ENCODE measurements at places on chromosomes 7 and 10.

DNA sequence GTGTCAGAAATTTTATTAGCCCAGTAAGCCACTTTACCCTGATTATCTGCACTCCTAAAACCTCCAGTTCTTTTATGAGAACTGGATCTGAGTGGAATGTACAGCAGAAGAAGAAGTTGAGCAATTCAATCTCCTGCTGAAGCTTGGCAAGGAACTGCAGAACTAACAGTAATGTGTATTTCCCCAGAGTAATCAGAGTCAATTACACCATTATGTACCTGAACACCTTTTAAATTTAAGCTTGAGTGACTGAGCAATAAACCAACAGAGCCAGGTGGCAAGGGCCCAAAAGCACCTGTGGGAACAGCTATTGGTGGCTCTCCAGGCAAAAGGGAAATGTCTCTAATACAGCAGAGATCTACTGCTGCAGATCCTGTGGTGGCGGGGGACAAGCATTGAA, 40.1 kb upstream of the AKR1C2 start:
- no peak for DNase-seq

- DNase-seq: no peak
Measured at GRCh38 chr10:13685885-13686284, 99.1 kb downstream of the PRPF18 start.

DNA sequence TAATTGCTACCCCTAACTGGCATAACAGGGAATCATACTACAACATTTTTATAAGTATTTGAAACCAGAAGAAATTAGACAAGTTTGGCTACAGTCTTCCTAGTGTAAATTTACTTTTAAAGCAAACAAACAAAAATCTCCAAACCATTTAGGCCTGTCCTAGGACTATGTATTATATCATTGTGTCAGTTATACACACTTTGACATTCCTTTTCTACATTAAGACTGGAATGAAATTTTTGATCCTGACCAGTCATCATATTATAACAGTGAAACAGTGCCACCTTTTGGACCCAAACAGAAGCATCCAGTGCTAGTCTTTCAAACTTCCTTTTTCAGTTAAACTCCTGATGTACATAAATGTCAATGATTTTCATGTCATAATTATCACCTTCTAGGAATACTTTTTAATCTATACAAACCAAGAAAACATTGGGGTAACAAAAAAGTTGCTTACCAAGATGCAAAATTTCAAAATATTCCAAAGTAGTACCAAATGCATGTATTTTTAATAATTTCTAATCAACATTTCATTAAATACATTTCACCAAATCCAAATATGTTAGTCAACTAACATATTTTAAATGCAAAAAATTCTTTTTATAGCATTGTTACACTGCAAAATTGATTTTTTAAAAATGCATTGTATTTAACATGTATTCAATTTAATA, 75.7 kb downstream of the IMMP2L start:
- no peak for DNase-seq

- DNase-seq: no peak
Measured at GRCh38 chr10:67606572-67606971, 89.4 kb downstream of the CTNNA3 start.

DNA sequence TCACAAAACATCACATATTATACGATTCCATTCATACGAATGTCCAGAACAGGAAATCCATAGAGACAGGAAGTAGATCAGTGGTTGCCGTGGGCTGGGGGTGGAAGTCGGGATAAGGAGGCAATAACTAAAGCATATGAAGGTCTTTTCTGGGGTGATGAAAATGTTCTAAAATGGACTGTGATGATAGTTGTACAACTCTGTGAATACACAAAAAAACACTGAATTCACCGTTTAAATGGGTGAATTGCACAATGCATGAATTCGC, 3.2 kb upstream of the INSIG1 start:
- no peak for DNase-seq

- DNase-seq: no peak
Measured at GRCh38 chr7:93442478-93443224, 131.9 kb downstream of the CALCR start.

GRCh38 chr7:150400008-150400787, 21.1 kb downstream of the ZNF775 start:
- DNase-seq: no peak

DNA sequence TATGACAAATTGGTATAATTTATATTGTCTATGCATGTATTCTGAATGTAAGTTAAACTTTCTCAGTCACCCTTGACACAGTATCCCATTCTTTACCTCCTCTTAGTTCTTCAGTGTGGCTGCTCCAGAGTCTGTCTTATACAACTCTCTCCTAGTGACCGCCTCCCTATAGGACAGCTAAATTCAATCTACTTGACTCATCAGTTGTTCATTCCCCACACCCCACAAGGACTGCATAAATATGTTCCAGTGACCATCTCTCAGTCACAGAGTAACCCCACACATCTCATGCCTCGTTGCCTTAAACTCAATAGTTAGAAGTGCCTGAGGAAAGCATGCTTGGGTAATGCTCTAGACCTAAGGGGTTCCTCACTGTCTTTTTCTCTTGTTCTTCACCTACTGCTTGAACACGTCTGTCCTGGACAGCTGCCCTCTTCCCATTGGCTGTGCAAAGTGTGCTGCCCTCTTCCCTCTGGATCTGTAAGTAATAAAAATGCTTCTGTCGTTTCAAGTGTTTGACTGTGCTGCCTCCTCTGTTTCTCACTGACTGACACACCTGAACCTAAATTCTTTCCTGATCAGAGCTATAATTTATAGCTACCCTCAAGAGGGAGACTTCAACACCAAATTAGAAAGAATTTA, 494.6 kb upstream of the GRM3 start:
- DNase-seq: no peak

GRCh38 chr7:25253714-25254113, 25.4 kb upstream of the NPVF start:
- DNase-seq: no peak

DNA sequence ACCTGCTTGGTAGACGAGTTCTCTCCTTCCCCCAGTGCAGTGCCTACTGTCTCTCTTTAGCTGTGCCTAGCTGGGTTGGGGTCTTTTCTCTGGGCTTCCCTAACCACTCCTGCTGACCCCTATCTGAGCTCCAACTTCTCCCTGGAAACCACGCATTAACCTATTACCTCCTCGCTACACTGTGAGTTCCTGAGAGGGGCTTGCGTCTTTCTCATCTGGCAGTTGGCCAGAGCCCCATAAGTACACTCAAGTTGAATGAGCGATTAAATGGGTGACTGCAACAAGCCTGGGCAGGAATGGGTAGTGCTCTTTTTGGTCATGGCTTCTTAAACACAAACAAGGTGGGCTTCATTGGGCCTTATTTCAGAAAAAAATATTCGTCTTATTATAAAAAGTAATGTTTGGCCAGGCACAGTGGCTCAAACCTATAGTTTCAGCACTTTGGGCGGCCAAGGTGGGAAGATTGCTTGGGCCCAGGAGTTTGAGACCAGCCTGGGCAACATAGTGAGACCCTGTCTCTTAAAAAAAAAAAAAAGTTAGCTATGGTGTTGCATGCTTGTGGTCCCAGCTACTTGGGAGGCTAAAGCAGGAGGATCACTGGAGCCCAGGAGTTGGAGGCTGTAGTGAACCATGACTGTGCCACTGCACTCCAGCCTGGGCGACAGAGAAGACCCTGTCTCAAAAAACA, 41.4 kb downstream of the SYPL1 start:
- DNase-seq: no peak

DNA sequence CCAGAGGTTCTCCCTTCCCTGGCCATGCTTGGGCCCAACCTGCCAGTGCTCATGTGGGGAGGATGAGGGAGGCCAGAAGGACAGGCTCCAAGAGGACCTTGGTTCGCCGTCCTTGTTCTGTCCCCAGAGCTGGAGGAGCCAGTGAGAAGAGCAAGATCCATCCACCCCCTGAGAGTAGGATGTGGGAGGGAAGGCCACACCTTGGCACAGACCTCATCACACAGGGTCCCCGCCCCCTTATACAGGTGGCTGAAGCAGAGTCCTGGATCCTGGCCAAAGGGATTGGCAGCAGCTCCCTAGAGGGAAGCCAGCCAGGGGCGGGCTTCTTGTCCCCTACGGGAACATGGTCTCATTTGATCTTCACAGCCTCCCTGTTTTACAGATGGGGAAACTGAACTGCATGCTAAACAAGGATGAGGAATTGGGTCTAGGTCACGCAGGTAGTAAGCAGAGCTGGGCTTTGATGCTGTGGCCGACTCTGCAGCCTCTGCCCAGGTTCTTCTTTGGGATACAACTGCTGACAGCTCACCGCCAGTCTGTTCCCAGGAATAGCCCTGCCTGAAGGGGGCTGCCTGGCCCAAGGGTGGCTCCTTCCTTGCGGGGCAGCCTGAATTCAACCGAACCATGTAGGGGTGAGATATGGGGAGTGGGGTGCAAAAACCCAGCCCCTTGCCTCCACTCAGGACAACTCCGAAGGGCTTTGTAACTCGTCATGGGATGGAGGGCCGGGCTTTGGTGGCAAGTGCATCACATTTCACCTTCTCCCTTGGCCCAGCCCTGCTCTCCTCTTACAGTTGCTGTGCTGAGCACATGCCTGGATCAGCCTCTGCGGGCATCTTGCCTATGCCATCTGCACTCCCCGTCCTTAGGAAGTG, 62.2 kb upstream of the KDM7A start:
- no peak for DNase-seq

DNA sequence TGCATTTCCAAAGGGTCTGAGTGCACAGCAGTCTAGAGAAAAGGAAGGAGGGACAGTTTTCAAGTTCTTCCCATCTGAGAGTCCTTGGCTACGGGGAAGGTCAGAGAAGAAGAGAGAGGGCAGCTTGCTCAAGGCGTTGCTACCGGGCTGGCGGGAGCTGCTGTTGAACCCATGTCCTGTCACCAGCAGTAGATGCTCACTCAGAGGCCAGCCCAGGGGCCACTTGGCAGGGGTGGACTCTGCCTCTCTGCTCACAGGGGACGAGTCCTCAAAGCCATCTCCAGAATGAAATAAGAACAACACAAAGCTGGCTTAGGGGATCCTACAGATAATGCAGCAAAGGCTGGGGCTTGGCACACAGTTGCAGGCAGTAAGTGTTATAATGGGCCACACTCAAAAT, 231.5 kb downstream of the TNS3 start:
- no peak for DNase-seq

DNA sequence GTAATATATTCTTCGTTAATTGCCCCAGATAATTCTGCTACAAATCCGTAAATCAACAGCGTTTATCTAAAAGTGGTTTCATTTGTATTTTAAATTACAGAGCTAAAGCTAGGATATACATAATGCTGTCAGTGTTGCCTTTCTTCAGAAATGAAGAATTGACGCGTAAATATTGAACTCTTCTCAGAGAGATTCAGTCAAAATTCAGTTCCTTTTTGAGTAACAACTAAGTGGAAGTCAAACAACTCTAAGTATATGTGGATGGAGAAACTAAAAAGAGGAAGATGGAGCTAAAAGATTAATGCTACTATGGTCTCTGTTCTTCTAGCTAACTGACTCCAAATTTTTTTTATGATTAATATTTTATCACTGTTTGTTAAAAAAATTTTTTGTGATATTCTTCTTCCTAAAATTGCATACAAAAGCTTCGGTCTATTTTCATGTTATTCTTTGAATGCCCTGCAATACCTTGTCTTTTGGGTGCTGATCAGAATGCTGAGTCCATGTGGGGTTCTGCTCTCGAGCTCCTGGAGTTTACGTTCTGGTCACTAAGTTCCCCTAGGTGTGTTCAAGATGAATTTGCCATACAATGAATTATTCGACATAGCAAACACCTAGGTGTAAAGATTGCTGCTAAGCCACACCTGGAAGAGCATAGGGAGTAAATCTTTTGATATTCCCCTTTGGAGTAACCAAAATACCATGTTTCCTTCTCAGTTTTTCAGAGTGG, 20.7 kb downstream of the MDFIC start:
- DNase-seq: no peak

DNA sequence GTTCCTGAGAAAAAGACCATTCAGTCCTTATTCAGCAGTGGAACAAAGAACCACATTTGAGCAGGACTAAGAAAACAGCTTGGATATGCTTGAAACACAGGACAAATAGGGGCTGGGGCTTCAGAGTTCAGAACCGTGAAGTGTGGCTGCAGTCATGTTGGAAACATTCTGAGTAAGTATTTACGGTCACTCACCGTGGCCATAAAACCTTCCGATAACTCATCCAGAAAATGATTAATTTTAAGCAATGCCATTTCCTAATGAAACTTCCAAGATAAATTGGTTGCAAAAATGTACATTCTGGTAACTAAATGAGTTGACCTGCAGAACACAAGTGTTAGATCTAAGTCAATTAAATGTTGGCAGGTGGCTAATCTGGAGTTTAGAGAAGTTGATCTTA, 279.2 kb downstream of the CXCL12 start:
- no peak for DNase-seq

DNA sequence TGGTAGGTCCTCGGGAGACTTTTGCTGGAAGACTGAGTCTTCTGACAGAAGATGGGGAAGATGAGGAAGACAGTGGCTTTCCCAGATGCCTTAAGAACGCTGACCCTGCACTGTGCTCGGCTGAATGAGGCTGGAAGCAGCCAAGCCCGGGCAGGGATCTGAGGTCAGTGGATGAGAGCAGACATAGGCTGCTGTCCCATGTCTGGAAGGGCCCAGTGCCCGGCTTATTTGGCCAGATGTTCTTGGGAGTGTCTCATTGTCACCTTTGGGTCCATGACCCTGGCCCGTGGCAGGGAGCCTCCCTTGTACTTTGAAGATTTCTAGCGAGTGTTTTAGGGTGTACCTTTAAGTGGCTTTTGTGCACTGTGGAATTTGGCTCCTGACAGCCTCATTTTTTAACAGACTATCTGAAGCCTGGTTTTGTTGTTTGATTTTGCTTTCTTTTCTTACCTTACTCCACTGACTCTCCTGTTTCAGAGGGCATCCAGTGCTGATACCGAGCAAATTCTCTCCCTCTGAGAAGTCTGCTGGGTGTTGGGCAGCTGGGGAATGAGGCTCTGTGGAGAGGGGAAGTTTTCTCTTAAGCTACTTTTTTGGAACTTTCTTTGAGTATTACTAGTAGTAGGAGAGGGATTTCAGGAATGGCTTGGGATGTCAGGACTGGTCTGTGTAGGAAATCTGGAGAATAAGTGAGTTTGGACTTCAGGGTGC, 61.4 kb downstream of the CREB5 start:
- no peak for DNase-seq

GRCh38 chr10:132654708-132655661, 117.4 kb downstream of the INPP5A start:
- DNase-seq: peak; percentile 84

- no peak for DNase-seq
Measured at GRCh38 chr7:134391223-134391622, 67.7 kb downstream of the AKR1B1 start.

DNA sequence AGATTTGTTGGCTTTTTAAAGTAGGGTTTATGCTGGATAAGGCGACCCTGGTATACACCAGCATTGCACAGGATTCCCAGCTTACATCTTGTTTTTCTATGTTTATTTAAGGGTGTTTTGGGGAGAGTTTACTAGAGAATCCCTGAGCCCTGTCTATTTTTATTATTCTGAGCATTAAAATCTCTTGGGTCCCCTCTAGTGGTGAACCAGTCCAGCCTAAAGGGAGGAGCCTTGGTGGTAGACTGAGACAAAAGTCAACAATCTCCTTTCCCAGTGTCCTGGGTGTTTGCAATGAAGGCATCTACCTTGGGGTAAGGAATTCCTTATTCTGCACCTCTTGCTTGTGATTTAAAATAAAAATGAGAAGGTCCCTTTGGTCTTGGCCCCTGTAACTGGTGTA, 38.2 kb downstream of the ANTXRL start:
- DNase-seq: peak; percentile 11

GRCh38 chr10:35707642-35708425, 65.7 kb upstream of the FZD8 start:
- DNase-seq: no peak
